ENCODE measurements at places on chromosomes 4 and X.

- no peak for DNase-seq
Measured at GRCh38 chrX:134886002-134886596, 104.7 kb upstream of the SMIM10 start.

GRCh38 chrX:129116676-129117470, 406.4 kb downstream of the SMARCA1 start:
- no peak for DNase-seq

DNA sequence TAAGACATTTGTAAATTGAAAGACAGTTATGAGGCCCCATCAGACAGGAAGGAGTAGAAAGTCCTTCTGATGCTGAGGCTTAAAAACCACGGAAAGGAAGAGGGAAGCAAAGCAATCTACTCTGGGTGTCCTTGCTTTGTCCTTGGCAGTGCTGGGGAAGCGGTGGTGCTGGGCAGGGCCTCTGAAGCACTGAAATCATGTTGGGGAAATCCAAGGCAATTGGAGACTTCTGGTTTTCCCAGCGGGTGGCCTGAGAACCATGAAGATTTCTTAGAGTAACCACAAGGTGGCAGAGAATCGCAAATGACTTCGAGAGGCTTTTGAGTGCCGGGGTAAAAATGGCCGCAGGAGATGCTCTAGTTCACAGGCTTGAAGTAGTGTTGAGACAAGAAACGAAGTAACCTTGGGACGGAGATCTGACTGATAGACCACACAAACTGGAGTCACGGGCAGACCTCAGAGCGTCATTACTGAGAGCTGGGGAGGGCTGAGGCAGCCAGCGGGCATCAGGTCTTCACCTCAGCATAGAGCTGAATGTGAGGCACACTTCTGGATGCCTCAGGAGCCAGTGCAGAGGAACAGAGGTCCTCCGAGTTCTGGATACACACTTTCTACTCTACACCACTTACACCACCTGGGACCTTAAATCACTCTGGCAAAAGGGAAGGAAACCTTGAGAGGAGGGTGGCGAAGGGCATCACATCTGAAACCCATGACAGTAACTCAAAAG, 130.7 kb upstream of the GPRIN3 start:
- no peak for DNase-seq

GRCh38 chr4:47413521-47413920, 50.0 kb downstream of the COMMD8 start:
- no peak for DNase-seq

DNA sequence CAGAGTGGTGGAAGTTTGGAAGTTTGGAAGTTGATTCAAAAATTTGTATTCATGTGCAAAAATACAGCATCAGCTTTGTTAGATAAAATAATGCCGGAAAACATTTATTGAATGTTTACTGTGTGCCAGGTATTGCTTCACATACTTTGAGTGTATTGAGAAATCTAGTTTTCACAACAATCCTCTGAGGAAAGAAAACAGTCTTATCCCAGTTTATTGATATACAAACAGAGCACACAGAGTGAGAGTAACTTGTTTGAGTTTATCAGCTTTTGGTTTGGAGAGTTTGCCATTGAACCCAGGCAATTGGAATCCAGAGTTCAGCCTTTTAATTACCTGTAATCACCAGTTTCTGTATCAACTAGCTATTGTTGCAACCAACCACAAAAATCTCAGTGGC, 127.2 kb upstream of the RPS6KA3 start:
- DNase-seq = no peak

DNA sequence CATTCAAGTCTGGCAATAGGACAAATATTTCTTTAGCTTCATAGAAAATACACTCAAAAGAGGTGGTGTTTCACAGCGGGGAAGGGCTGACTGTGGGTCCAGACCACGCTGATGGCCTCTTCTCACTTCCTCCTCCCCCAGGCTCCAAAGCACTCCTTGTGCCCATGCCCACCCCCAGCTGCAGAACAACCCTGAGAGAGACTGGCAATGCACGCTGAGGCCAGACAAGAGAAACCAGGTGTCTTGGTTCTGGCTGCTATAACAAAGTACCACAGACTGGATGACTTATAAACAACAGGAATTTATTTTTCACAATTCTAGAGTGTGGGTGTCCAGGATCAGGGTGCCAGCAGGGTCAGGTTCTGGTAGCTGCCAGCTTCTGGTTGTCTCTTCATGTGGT, 386.1 kb downstream of the FBXW7 start:
- no peak for DNase-seq

- DNase-seq = no peak
Measured at GRCh38 chrX:8822002-8822401, 20.8 kb upstream of the FAM9A start.

DNA sequence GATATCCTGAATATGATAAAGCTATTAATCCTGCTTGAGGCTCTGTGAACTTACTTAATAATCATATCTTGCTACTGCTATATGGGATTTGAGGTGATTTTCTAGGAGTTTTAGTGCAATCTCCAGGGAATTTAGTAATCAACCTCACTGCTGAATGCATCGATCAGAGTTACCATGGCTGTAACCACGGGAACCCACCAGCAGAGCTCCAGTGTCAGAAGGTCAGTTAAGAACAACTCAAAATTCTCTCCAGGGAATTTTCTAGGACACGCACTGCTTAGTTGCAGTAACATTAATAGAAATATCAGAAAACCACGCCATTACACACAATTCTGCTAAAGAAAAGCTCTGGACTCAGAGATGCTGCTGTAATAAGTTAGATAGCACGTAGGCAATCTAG, 1477.2 kb upstream of the TENM3 start:
- no peak for DNase-seq

DNA sequence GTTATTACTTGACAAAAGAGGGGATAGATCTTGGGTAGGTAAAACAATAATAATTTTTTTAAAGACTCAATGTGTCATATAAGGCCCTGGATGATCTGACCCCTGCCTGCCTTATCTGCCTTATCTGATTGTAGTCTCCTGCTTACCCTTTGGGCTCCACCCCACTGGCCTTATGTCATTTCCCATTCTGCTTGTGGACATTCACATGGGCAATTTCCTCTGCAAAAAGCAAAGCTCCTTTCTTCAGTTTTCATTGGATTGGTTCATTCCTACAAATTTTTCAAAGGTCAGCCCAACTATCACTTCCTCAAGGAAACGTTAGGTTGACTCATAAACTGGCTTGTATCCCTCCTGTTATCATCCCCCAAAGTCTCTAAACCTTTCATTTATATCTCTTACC, 15.7 kb upstream of the TET2 start:
- no peak for DNase-seq

- DNase-seq = no peak
Measured at GRCh38 chr4:6546681-6547447, 28.1 kb upstream of the MAN2B2 start.

- no peak for DNase-seq
Measured at GRCh38 chr4:169626331-169627282, 6.2 kb downstream of the CLCN3 start.

GRCh38 chrX:151006410-151007109, 23.4 kb downstream of the HMGB3 start:
- DNase-seq = no peak

GRCh38 chrX:49192722-49193328, 6.7 kb upstream of the PRICKLE3 start:
- no peak for DNase-seq

DNA sequence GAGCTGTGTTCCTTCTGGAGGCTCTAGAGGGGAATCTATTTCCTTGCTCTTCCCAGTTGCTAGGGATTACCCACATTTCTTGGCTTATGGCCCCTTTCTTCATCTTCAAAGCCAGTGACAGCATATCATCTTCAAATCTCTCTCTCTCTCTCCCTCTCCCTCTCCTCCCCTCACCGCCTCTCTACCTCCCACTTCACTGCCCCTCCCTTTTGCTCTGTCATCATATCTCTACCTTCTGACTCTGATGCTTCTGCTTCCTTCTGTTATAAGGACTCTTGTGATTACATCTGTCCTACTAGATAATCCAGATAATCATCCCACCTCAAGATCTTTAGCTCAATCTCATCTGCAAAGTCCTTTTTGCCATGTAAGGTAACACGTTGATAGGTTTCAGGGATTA, 93.1 kb upstream of the TEX13D start:
- no peak for DNase-seq

- DNase-seq = no peak
Measured at GRCh38 chr4:68872643-68873502, 57.1 kb downstream of the UGT2B10 start.

GRCh38 chr4:58175024-58175423, 1064.8 kb upstream of the IGFBP7 start:
- no peak for DNase-seq

- DNase-seq = no peak
Measured at GRCh38 chr4:24256547-24256946, 327.8 kb downstream of the DHX15 start.

DNA sequence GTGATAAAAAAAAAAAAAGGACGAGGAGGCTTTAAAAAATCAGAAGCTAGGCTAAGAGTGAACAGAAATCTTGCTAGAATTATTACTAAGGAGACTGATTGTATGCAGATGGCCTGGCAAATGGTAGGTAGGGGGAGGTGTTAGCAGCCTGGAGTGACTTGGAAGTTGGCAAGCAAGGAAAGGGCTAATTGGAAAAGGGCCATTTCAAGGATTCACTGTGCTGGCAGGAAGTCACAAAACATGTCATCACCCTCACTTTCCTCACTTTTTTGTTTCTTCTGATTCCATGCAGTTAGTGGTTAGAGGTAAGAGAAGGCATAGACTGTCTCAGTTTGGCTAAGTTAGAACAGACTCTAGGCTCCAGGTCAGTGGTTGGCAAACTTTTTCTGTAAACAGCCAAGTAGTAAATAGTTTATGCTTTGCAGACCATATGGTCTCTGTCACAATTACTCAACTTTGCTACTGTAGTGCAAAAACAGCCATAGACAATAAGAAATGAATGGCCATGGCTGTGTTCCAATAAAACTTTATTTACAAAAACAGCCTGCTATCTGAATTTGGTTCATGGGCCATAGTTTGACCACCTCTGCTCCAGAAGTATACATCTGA, 646.5 kb upstream of the ACTRT1 start:
- no peak for DNase-seq

DNA sequence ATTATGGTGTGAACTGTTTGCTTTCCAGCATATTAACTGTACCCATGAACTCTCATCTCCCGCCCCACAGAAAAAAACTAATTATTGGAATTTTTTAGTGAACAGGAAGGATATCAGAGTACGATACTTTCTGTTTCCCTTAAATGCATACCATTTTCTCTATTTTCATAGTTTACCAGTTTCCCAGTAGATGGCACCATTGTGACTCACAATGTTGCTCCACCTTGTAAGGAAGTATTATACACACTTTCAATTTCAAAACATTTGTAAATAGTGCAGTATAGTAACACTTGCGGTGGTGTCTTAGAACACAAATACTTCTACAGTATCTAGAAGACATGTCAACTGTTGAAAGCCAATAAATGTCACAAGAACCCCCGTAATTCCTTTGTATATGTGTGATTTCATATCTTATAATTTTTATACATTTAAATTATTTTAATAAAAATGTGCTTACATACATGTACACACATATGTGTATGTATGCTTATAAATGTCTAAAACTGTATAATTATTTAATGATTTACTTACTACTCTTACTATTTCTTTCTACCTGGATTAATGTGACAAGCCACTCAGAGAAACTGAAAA, 167.3 kb downstream of the SLIT2 start:
- DNase-seq = no peak

DNA sequence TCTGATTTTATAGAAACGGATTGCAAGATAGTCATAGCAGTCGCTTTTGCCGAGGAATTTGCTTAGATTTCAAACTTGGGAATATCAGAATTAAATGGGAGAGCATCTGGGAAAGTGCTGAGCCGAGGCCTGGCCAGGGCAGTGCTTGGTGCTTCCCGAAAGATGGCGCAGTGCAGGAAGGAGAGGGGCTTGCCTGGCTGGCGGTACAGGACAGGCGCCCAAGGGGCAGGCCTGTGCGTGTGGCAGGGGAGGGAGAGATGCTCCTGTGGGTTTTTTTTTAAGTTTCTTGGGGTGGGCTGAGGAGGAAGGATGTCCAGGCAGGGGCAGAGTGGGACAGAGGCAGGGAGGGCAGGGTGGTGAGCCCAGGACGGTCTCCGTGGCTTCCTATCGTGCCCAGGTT, 241.1 kb downstream of the AFAP1 start:
- DNase-seq = no peak
